ENCODE measurements at places on chromosomes 16 and 17.

DNA sequence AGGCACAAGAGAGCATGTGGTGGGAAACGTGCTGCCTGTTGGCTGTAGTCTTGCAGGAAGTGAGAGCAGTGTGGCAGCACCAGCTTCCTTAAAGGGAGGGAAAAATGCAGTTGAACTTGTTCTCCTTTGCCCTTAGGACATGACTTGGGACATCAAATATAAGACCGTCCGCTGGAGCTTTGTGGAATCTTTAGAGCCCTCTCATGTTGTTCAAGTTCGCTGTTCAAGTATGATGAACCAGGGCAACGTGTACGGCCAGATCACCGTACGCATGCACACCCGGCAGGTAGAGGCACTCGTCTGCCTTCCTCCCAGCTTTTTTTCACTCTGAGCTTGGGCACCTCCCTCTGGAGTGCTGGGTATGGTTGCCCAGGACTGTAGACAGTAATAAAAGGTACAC lies 23.3 kb downstream of the GPR179 start:
- no peak for DNase-seq

- DNase-seq, result no peak
Observed at GRCh38 chr16:87929986-87930385, 6.3 kb downstream of the CA5A start.

DNA sequence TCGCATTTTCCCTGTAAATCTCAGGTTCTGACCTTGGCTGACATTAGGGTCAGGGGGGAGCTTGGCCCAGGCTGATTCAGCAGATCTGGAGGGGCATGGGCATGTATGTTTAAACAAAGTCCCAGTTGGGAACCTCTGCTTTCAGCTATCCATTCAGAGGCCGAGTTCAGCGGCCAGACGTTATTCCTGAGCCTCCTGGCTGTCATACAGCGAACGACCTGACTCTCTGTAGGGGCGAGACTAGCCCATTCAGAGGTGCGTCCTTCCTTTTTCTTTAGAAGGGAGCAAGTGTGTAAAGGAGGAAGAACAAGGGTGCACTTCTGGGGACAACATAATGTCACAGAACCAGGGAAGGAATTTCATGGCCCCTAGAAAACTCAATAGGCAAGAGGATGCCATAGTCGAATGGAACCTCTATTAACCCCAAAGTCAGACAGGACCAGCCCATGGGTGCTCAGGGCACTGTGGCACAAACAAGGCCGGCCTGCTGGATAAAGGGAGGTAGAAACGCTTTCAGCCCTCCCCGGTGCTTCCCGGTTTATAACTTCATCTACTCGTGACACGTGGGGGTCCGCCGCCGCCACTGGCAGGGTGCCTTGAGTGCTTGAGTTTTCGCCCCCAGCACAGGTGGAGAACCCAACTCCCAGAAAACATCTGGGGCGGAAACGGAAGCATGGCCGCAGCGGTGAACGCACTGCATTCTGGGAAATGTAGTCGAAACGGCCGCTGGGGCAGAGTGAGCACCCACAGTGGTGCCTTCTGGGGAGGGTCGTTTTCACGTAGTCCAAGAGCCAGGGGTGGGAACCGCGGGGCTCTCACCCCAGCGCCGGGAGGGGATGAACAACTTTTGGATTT lies 33.2 kb upstream of the PLCG2 start:
- DNase-seq, result peak; percentile 80

DNA sequence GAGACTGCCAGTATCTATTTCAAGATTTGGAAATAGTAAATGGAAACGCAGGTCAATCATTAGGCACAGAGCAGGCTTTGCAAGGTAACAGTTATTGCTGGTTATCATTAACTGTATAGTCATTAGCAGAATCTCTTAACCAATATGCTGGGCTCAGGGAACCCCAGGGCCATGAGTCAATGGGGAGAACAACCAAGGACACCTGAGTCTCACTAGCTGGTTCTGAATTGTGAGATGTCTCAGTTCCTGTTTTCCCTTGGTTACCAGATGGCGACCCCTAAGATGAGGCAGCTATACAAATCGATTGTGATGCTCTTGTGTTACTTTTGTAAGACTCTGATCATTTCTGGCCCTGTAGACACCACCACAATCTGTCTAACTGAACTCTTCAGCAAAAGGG lies 385.3 kb downstream of the HAPSTR1 start:
- DNase-seq, result no peak

GRCh38 chr16:31527734-31528274 lies at the start of gene AHSP:
Gene AHSP, plus strand, starts transcription at chr16:31527900. Its CDS starts 240 bp downstream, at chr16:31528140.
- DNase-seq, result no peak

- peak; percentile 72 for DNase-seq
Observed at GRCh38 chr17:45431531-45432404, 902 bp downstream of the ARHGAP27 start.

DNA sequence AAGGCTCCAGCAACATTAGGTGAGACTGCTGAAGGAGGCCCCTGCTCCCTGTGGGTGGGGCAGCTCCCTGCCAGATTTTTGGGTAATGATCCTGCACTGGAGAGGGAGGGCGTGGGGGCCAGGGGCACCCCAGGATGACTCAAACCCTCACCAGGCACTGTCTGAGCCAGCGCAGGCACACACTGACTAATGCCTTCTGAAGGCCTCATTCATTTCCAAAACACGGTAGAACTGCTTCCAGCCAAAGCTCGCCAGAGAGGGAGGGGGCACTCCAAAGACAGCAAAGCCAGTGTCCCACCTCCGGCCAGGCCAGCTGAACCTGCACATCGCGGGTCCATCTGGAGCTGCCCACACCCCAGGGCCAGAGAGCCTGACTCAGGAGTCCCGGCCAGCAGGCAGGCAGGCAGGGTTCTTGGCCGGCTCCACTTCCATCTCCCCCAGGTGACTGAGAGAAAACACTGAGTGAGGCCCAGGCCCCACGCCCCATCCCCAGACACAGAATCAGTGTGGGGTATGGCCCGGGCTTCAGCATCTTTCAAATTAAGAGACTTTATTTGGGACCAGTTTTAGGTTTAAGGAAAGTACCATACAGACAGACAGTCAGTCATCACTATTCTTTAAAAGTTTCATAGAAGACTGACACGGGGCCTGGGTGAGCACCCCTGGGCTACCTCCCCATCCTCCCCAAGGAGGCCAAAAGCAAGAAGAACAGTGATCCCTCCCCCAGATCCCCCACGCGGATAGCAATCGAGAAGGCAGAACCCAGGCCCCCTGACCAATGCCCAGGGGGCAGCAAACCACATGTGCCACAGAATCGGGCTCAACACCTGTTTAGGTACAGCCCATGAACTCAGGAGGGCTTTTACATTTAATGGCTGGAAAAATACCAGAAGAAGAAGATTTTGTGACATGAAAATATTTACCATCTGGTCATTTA lies 2.3 kb downstream of the PIEZO1 start:
- DNase-seq, result peak; percentile 83

- no peak for DNase-seq
Observed at GRCh38 chr17:13400491-13400890, 201.2 kb downstream of the HS3ST3A1 start.

GRCh38 chr16:55717326-55717725 lies 61.5 kb downstream of the SLC6A2 start:
- no peak for DNase-seq

GRCh38 chr16:50599494-50599893 lies 51.3 kb downstream of the NKD1 start:
- no peak for DNase-seq

- no peak for DNase-seq
Observed at GRCh38 chr17:35900280-35900679, 20.1 kb upstream of the CCL5 start.

DNA sequence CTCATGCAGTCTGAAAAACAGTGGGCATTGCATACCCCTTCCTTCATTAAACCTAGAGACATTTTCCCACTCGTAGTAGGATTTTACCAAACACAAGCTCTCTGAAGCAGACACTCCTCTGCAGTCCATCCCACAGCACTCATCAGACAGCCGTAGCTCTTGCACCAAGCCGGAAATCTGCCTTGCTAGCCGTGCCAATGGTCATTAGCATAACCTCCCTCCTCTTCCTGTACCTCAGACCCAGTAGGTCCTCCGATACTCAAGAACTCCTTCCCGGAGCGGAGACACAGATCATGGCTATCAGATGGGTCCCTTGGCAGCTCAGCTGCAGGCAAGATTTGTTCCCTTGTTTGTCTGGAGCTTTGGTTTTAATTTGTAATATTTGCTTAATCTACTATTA lies 483.1 kb upstream of the PSMD7 start:
- no peak for DNase-seq

- peak; percentile 42 for DNase-seq
Observed at GRCh38 chr17:81536299-81537290, 8.4 kb downstream of the FSCN2 start.
